ENCODE measurements at places on chromosomes 12 and 14.

GRCh38 chr12:93199831-93200236, 177.9 kb upstream of the NUDT4 start:
- no peak for DNase-seq

GRCh38 chr12:57089271-57090245, 644 bp downstream of the NAB2 start:
- DNase-seq = no peak

GRCh38 chr14:64645220-64645892, 58.9 kb upstream of the PLEKHG3 start:
- DNase-seq = no peak

DNA sequence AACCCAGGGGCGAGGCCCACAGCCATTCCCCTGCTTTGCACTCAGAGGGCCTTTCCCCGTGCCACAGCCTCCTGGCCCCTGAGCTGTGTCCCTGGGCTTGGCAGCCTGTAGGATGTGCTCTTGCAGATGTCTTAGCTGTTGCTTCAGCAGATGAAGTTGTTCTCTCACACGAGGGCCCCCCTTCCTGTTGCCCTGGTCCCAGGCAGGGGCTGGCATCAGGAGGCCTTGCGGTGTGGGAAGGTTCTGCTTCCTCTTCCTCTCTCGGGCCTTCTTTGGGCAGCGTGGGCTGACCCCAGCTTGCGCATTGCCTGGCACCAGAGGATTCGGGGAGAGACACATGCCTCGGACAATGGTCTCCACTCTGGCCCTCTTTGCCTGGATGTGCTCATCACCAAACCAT, 12.7 kb downstream of the PROX2 start:
- no peak for DNase-seq

- DNase-seq = no peak
Observed at GRCh38 chr12:107287436-107288413, 194.4 kb upstream of the CRY1 start.

DNA sequence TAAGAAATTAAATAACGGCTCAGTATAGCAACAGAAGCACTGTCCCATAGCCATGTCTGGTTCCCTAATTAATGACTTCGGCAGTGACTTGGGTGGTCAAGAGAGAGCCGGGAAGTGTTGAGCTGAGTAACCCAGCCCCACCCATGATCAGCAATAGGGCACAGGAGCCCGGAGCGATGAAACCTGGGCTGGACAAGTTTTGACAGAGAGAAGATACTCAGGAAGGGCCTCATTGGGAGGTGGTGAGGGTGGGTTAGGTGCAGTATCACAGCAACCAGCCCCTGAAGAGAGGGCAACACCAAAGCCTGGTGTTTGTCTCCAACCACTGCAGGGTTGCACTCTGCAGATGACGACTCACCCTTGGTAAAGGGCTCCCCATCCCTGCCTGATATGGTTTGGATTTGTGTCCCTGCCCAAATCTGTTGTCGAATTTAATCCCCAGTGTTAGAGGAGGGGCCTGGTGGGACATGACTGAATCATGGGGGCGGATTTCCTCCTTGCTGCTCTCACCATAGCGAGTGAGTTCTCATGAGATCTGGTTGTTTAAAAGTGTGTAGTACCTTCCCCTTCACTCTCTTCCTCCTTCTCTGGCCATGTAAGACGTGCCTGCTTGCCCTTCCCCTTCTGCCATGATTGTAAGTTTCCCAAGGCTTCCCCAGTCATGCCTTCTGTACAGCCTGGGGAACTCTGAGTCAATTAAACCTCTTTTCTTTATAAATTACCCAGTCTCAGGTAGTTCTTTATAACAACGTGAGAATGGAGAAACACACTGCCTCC, 124.9 kb upstream of the MED13L start:
- no peak for DNase-seq

GRCh38 chr14:52033101-52033642, 35.7 kb downstream of the NID2 start:
- no peak for DNase-seq

DNA sequence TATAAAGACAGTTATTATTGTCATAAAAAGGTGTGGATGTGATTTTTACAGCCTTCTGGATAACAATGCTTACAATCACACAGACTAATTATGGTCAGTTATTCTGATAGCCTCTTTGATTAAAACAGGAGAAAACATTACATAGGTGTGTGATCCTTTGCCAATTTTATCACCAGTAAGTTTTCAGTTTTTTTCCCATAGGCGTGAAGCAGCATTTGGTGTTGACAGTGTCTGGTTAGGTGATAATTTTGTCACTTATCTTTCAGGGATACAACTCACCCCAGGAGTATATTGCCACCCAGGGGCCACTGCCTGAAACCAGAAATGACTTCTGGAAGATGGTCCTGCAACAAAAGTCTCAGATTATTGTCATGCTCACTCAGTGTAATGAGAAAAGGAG, 208.8 kb downstream of the EPS8 start:
- no peak for DNase-seq

- DNase-seq = peak; percentile 74
Observed at GRCh38 chr12:25482625-25483024, 70.5 kb downstream of the LMNTD1 start.

GRCh38 chr14:61280526-61281185, 482 bp downstream of the TMEM30B start:
- DNase-seq = peak; percentile 69

- peak; percentile 85 for DNase-seq
Observed at GRCh38 chr14:33307691-33308251, 369.1 kb downstream of the NPAS3 start.

DNA sequence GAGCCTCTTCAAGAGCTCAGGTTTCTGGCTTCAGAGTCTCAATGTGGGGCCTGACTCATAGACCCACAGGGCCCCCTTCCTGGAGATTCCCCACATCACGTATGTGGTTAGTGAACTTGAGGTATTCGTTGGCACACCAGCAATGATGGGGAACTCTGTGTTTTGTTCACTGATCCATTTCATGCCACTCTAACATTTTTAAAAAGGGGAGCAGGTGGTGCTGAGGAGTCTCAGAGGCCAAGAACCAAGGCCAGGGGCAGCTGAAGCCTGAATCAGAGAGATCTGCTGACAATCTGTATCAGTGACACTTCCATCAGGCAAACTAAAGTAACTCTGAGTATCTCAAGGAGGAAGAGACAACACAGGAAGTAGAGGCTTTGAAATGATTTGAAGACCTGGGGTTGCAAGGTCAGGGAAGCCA, 323.4 kb downstream of the VRK1 start:
- no peak for DNase-seq

GRCh38 chr12:91319071-91319760, 136.6 kb upstream of the DCN start:
- DNase-seq = no peak

GRCh38 chr14:69537900-69538299, 36.8 kb downstream of the CCDC177 start:
- no peak for DNase-seq

GRCh38 chr14:60196291-60196690, 31.1 kb upstream of the DHRS7 start:
- DNase-seq = no peak

- no peak for DNase-seq
Observed at GRCh38 chr12:3230758-3231375, 153.7 kb downstream of the TSPAN9 start.

DNA sequence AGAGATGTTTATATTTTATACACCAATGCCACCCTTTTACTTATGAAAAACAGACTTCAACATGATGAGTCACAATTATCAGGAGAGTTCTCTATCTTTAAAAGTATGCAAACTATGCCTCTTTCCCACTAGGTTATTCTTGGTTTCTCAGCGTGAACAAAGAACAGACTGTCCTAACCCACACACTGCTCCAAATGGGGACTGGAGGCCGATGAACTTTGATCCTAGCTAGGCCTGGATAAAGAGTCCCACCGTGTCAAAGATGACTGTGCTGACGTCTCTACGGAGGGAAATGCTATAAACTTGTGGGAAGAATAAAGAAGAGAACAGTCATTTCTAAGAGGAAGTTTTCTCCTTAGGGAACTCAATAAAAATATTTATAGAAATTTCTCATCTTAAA, 160.1 kb downstream of the EPS8 start:
- no peak for DNase-seq

GRCh38 chr12:100860611-100861010, 66.0 kb downstream of the ANO4 start:
- DNase-seq = no peak

DNA sequence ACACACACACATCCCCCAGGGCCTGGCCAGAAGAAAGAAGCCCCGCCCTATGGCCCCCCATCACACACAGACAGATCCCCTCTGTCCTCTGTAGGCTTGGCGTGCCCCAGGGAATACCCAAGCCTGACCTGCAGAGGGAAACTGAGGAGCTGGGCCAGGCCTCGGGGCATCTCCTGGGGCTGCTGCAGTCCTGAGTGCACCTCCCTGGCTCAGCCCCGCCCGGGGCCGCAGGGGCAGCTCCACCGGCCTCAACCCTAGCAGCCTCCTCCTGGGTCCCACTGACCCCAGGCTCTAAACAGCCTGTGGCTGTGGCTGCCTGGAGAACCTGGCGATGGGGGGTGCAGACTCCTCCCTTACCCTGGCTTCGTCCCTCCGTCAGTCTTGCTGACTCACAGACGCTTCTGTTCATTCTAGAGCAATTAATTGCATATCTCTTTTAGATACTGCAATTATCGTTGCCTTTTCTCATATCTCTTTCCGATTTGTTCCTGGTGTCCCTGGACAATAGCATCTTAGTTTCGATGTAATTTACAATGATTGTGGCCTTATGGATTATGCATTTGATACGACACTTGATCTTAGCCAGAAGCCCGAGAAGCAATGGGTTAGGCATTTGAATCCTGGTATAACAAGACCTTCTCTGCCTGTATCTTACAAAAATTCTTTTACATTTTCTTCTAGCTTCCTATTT, 45.8 kb upstream of the EIF5 start:
- DNase-seq = no peak

- no peak for DNase-seq
Observed at GRCh38 chr12:124582108-124582424, 14.7 kb upstream of the NCOR2 start.

DNA sequence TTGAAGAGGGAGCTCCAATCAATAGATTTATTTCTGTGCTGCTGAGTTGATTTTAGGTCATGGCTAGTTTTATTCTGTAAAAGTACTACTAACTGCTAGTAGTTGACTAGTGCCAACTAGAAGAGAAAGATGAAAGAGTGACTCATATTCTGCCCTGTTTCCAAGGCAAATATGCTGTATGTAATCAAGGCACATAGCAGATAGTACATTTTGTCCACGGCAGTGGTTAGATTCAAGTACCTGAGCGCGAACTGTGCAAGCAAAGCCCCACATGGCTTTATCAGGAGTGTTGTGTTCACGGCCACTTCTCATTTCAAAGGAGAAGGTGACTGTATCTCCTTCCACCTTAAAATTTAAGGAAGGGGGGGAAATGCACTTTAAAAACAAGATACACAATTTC, 126.8 kb downstream of the TRAFD1 start:
- no peak for DNase-seq

GRCh38 chr14:100546051-100546443, 41.2 kb downstream of the BEGAIN start:
- DNase-seq = no peak

DNA sequence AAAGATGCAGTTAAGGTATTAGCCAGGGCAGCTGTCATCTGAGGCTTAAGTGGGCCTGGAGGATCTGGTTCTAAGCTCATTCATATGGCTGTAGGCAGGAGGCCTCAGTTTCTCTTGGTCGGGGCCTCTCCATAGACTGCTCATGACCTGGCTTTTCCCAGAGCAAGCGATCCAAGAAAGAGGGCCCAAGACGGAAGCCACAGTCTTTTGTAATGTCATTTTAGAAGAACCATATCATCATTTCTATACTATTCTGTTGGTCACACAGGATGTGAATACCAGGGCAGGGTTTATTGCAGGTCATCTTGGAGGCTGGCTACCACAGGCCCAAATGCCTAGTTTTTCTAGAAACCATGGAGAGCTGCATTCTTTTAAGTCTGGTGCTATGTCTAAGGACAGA, 47.7 kb downstream of the GNG2 start:
- DNase-seq = no peak

DNA sequence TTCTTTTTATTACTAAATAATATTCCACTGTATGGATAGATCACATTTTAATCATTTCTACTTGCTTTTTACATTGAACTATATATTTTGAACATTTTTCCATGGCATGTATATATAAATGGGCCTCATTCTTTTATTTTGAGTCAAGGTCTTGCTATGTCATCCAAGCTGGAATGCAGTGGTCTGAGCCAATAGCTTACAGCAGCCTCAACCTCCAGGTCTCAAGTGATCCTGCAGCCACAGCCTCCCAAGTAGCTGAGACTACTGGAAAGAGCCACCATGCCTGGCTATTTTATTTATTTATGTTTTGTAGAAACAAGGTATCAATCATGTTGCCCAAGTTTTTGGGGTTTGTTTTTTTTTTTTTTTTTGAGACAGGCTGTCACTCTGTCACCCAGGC, 7.6 kb downstream of the FCF1 start:
- no peak for DNase-seq

GRCh38 chr14:26846388-26846787, 248.6 kb upstream of the NOVA1 start:
- no peak for DNase-seq

DNA sequence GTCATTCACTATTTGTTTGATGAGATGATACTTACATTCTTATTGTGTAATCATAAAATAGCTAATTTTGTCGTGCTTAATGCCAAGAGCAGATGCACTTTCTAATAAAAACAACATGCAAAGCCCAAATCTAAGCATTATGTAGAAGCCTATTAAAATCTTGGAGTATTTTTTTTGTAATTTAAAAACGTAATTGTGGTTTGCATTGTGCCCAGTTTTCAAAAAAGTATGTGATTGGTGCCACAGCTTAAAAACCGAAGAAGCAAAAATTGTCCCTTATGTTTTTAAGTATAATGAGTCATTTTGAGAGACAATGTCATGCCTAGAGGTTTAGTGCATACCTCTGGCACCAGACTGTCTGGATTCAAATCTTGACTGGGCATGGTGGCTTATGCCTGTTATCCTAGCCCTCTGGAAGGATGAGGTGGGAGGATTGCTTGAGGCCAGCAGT, 464.8 kb upstream of the RGS6 start:
- DNase-seq = no peak

GRCh38 chr12:13152281-13152680, 44.2 kb upstream of the EMP1 start:
- DNase-seq = no peak

- no peak for DNase-seq
Observed at GRCh38 chr14:98138666-98139065, 1133.3 kb downstream of the BCL11B start.

GRCh38 chr12:50362671-50363070, 33.7 kb downstream of the FAM186A start:
- no peak for DNase-seq

GRCh38 chr14:45377166-45377565, 124.2 kb upstream of the MIS18BP1 start:
- DNase-seq = no peak

DNA sequence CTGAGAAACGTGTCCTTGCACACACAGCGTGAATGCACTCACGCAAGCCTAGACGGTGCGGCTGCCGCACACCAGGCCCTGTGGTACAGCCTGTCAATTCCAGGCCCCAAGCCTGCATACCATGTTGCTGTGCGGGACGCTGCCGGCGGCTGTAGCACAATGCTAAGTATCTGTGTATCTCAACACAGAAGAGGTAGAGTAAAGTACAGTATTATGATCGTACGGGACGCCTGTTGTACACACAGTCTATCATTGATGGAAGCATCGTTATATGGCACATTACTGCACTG, 45.0 kb downstream of the AMN start:
- no peak for DNase-seq

GRCh38 chr14:94638961-94639817, 27.0 kb downstream of the SERPINA3 start:
- DNase-seq = no peak
